Stimulated activated CD8-positive, alpha-beta memory T cell treated with anti-CD3 and anti-CD28 coated beads, Interleukin-4, amount 100 ng/mL, for 24 hours (primary cell): ENCODE measurements at places on chromosomes 13 and 19.

DNA sequence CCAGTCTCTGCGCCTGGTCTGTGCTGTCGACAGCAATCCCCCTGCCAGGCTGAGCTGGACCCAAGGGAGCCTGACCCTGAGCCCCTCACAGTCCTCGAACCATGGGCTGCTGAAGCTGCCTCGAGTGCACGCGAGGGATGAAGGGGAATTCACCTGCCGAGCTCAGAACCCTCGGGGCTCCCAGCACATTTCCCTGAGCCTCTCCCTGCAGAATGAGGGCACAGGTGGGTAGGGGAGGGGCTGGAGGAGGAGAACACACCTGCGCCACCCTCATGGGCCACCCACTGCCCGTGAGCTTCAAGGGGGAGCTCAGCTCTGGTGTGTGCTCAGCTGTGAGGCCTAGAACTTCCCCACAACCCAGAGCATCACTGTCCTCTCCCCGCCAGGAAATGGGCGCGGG is 38.6 kb upstream of the CD33 start:
- DNase-seq, result no peak

DNA sequence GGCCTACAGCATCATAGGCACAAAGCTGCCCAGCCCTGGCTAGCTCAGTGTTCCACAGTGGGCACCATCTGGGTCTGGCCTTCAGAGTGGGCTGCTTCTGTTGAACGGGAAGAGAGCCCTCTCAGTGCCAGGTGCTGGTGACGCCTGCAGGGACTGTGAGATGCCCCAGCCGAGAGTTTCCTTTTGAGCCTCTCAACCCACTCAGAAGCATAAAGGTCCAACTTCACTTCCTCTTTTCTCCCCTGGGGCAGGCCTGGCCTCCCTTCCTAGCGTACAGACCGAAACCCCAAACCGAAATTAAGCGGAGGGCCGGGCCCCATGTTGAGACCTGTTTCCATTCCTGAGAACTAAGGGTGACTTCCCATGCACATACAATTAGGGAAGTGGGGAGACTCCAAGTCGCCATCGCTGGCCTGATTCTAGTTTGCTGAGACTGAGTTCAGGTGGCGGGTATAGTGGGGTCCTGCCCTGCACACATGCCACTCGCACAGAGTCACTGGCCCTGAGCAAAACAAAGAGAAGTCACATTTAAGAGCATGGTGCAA is 6.9 kb downstream of the RAB8A start:
- peak; percentile 30 for DNase-seq

DNA sequence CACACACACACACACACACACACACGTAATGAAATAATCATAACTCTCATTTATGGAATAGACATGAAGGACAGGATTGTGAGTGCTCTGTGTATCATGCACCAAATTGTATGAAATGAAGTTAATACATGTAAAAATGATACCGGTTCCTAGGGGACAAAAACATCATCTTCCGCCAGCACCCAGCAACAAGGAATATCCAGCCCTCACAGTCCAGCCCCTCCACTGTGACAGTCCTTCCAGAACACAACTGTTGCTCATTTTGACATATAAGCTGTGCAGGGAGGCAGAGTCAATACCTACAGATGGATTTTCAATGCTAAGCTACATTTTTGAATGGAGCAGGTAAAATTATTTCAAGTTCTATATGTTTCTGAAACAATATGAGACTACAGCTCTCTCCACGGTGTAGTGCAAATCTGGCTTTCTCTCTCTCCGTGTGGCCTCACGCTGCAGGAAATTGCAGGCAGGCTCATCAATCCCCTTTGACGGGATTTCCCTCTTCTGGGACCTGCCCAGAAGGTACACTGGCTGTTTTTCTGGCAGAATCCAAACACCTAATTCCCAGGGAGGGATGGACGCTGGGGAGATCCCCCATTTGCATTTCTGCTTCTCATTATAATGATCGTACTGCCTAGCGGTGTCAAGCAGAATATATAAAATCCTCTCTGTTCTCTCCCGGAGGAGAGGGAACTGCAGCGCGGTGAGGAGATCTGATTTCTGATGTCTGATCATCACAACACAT is 494.0 kb downstream of the LIG4 start:
- DNase-seq, result no peak

DNA sequence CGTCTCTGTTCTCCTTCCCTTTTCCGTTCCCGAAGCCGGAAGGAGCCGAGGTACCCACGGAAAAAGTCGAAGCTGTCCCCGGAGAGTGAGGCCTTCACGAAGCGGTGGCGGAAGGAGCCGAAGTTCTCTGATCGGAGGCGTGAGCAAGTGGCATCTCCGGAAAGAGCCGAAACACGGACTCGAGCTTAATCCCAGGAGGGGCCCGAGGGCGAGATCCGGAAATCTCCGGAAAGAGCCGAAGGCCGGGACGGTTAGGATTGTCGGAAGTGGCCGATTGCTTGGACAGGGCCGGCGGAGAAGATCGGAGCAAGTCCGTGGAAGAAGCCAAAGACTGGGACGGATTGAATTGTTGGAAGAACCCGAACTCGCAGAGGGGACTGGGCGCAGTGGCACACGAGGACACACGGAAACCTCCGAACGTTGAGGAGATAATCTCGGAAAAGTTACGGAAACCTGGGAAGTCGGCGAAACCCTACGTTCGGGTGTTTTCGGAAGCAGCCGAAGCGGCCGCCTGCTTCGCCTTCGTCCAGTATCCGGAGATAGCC is 440 bp upstream of the U2AF2 start:
- peak; percentile 99 for DNase-seq

DNA sequence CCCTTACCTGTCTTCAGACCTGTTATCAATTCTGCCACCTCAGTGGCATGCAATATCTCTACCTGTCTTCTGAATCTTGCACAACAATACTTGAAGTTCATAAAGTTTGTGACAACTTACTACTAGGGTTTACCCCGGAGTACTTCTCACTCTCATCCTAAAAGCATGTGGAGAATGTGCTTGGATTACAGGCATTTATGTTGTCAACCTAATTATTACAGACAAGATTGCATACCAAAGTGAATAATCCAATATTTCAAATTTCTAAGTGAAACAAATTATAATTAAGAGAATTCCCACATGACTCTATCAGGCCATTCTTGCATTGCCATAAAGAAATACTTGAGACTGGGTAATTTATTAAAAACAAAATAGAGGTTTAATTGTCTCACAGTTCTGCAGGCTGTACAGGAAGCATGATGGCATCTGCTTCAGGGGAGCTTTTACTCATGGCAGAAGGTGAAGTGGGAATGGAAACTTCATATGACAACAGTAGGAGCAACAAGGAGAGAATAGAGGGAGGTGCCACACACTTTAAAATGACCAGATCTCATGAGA is 661.0 kb upstream of the SPRY2 start:
- DNase-seq, result no peak

- DNase-seq, result no peak
Measured at GRCh38 chr19:15812060-15812722, 3.3 kb downstream of the OR10H1 start.

DNA sequence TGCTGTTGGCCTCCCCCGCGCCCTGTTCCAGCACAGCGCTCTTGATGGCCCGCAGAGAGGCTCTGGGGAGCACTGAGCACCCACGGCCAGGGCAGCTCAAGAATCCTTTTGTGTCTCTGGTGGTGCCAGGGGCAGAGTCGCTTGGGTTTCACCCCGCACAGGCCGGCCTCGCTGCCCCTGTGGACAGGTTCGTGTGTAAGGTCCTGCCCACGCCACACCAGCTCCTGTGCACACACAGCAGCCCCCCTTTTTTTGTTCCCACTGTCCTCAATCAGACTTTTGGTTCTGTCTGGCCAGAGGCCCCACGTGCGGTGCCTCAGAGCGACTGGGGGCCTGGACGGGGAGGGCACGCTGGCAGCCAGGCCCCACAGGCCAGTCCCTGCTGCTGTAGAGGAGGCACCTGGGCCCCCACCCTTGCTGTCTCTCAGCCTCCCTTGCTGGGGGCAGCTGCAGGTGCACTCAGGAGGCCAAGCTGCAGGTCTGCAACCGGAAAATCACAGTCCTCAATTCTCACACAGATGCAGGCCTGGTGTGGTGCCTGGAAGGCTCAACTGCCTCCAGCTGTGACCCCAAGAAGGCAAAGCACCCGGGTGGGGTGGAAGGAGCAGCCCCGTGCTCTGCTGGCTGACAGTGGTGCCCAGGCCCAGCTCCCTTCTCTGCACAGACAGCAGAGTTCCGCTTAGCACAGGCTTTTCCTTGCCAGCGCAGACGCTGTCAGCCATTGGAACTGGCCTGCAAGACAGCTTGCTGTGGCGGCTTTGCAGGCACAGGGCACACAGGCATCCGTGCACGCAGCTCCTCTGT is 12.6 kb upstream of the F7 start:
- DNase-seq, result no peak

- no peak for DNase-seq
Measured at GRCh38 chr19:38122402-38123093, 101.5 kb downstream of the DPF1 start.

DNA sequence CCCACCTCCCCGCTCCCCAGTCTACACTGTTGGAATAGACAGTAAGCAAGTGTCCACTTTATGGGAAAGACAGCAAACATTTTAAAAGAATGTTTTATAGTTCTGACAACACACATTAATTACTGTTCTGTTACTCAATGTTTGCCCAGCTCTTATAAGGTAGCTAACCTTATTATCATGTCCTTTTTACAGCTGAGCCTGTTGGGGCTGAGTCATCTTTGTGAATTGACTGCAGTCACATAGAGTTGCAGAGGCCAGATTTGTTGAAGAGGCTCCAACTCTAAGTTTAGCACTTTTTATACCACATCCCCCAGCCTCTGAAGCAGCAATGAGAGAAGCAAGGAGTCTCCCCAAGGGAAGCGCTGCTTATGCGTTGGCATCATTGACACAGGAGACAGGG is 76.2 kb downstream of the C13orf42 start:
- no peak for DNase-seq

DNA sequence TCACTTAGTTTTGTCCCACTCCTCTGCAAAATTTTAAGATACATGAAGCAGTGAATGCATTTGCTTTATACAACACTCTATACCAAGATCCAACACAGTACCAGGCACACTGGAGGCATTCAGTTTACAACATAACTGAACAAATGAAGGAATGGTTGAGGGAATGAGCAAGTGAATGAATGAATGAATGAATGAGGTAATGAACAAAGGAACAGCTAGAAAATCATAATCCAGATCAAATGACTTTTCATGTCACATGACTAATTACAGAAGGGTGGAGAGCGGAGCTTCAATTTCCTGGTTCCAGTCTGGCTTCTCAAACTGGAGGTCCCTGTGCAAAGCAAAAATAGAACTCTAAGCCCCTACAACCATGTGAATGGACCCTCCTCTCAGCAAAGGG is 16.7 kb downstream of the TBC1D4 start:
- no peak for DNase-seq

DNA sequence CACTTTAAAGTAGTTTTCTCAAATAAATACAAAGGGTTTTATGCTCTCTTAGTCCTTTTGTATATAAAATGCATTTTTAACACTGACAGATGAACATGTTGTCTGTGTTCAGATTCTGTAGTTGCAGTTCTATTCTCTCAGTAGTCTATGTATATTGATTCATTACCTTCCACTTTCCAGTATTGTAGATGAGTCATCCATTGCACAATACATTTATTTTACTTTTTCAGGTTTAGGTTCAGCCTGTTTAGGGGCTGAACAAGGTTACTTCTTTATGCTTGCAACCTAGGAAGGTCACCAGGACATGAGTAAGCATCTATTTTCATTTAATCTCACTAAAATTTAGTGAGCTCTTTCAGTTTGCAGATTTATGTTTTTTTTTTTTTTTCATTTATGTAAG is 173.6 kb downstream of the NALCN start:
- DNase-seq, result no peak

DNA sequence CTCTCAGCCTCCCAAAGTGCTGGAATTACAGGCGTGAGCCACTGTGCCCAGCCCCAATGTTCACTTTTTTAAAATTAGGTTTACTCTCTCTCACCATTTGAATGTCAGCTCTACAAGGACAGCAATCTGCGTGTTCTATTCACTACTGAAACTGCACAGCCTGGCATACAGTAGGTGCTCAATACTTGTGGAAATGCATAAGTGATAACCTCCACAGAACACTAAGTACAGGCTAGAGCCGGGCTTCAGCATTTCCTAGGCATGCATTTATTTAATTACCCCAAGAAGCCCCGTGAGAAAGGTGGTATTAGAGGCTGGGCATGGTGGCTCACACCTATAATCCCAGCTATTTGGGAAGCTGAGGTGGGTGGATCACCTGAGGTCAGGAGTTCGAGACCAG is 33.1 kb upstream of the TNFAIP8L1 start:
- no peak for DNase-seq

GRCh38 chr13:19182536-19182935 is 912 bp upstream of the TUBA3C start:
- DNase-seq, result no peak

DNA sequence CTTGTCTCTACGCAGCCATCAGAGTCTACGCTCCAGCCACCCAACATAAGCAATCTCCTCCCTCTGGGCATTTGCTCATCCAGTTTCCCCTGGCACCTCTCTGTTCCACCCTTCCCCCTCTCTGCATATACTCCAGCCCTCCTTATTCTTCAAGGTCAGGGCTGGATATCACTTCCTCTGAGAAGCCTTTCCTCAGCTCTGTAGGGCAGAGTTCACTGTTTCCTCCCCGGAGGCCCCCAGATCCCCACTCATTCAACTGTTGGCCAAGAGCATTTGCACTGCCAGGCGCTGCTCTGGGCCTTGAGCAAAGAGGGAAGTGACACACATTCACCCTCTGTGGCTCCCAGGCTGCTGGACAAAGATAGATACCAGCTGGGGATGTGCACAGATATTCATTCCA is 3.3 kb downstream of the FCGRT start:
- no peak for DNase-seq

DNA sequence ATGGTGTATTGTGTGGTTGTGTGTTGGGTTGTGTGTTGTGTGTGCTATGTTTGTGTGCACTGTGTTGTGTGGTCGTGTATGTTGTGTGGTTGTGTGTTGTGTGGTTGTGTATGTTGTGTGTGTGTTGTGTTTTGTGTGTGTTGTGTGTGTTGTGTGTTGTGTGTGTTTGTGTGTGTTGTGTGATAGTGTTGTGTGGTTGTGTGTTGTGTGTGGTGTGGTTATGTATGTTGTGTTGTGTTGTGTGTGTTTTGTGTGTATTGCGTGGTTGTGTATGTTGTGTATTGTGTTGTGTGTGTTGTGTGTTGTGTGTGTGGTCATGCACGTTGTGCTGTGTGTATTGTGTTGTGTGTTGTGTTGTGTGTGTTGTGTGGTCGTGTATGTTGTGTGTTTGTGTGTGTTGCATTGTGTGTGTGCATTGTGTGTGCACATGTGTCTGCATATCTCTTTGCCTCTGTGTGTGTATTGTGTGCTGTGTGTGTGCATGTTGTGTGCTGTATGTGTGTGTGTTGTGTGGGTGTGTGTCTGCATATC is 2.9 kb downstream of the C3 start:
- no peak for DNase-seq

GRCh38 chr13:48009284-48009683 is 8.2 kb upstream of the SUCLA2 start:
- DNase-seq, result no peak
